ENCODE measurements at places on chromosomes 1 and 21.

- no peak for DNase-seq
Observed at GRCh38 chr1:151060007-151060656, at the start of gene MLLT11. TSS of gene MLLT11 (plus strand) at chr1:151060397. CDS start at chr1:151067225, 6,828 bp downstream.

DNA sequence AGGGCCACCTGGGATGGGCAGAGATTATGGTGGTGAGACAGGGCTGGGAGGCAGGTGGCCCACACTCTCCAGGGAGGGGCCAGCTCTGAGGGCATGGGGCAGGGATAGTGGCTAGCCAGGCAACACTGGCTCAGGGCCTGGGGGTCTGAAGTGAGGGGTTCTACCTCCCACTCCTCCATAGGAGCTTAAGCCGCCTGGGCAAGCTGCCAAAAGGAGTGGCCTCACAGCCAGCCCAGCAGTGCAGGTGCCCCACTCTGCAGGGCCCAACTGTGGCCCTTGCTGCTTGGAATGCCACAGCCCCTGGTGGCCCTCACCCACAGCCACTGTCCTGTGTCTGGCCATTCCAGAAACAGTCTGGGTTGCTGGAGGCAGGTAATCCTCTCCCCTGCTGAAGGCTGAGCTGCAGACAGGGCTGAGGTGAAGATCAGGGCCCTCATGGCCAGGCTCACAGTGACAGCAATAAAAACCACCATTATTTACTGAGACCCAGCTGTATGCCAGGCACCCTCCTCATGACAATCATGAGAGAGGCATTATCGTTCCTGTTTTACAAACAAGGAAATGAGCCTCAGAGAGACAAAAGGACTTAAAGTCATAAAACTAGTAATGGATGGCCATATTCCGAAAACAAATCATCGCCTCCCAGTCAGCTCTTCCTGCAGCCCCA, 31.0 kb downstream of the KIF21B start:
- no peak for DNase-seq

GRCh38 chr1:159430985-159431384, 1.0 kb upstream of the OR10J4 start:
- DNase-seq: no peak

GRCh38 chr1:113109908-113110554, 37.0 kb downstream of the LRIG2 start:
- DNase-seq: no peak
